ENCODE measurements at places on chromosomes 11 and 22.
A peak's percentile ranks its signal among the peaks of the same experiment; 100 is the strongest.

DNA sequence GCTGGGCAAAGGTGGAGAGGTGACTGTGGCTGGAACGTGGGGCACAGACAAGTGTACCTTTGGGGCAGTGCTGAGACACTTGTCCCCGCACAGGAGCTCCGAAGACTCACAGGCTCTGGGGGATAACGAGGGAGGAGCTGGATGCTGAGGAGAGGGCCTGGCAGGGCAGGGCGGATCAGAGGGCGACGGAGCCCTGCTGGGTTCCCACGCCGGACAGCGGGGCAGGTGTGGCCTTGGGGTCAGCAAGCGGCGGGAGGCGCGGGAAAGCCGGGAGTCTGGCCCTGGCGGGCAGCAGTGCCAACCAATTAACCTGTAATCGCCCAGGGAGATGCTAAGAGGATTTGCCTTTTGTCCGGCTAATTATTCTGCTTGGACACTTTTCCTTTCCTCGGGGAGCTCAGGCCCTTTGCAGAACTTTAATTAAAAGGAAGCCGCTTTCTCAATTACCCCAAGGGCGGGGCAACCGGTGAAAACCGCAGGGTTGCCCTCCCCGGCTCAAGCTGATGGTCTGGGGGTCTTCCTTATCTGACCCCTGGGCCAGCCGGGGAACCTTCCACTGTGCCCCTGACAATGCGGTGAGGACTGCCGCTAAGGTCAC, 71.5 kb downstream of the WNT7B start:
- DNase-seq, result no peak

DNA sequence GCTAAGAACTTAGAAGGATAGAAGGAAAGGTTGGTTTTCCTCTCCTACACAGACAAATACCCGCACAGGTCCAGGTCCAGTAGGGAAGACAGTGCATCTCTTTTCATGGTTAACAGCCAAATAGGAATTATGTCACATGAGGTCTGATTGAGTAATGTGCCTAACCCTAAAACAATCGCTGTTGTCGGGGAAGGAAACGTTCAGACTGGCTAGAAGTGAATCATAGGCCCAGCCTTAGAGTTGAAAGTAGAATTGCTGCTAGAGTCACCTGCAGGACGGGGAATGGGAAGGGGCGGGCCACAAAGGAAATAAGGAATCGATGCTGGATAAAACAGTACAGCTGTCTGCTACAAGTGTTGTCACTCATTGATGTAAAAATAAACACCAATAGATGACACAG, 12.4 kb upstream of the HTATIP2 start:
- DNase-seq, result no peak

- no peak for DNase-seq
Measured at GRCh38 chr11:7640816-7641215, 32.5 kb downstream of the CYB5R2 start.

DNA sequence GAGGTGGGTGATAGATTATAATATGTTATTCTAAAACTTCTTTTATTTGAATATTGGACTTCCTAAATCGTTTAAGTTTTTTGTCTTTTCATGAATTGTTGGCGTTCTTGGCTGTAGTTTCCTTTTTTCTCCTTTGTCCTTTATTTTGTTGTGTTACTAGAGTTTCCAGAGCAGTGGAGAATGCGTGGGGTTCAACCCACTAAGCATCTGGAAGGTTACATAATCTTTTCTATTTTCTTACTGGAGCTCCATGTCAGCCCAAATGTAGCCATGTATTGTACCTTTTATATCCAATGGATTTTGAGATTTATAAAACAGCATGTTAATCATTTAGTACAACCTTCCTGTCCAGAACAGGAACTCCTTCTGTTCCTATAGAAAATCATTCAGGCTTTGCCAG, 63.2 kb downstream of the PPP6R3 start:
- DNase-seq, result no peak

- no peak for DNase-seq
Measured at GRCh38 chr22:43500792-43501785, 89.3 kb downstream of the MPPED1 start.

DNA sequence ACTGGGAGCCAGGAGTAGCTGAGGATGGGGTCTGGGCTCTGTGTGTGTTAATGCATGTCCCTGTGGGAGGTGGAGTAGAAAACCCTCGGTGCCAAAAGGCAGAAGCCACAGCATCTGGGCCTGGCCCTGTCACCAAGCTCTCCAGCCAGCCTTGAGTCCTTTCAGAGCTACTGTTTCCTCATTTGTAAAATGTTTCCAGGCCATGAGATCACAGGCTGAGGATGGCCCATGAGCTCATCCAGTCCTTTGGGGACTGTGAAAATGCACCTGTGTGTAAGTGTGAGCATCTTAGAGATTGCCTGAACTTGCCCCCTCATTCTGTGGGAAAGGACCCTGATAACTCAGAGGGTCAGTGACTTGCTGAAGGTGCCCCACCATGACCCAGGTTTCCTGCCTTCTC, 9.1 kb downstream of the ANKK1 start:
- no peak for DNase-seq

DNA sequence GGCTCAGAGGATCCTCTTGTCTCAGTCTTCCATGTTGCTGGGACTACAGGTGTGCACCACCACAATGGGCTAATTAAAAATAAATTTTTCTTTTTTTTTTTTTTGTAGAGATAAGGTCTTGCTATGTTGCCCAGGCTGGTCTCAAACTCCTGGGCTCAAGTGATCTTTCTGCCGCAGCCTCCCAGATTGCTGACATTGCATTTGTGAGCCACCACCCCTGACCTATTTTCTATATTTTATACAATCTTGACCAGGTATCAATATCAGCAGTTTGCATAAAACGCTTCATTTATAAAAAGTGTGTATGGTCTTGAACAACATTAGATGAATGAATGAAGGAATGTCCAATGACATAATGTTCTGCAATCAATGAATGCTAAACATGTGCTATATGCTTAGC, 9.1 kb upstream of the STX3 start:
- no peak for DNase-seq

- DNase-seq, result no peak
Measured at GRCh38 chr11:134164490-134165370, 59.0 kb downstream of the NCAPD3 start.

DNA sequence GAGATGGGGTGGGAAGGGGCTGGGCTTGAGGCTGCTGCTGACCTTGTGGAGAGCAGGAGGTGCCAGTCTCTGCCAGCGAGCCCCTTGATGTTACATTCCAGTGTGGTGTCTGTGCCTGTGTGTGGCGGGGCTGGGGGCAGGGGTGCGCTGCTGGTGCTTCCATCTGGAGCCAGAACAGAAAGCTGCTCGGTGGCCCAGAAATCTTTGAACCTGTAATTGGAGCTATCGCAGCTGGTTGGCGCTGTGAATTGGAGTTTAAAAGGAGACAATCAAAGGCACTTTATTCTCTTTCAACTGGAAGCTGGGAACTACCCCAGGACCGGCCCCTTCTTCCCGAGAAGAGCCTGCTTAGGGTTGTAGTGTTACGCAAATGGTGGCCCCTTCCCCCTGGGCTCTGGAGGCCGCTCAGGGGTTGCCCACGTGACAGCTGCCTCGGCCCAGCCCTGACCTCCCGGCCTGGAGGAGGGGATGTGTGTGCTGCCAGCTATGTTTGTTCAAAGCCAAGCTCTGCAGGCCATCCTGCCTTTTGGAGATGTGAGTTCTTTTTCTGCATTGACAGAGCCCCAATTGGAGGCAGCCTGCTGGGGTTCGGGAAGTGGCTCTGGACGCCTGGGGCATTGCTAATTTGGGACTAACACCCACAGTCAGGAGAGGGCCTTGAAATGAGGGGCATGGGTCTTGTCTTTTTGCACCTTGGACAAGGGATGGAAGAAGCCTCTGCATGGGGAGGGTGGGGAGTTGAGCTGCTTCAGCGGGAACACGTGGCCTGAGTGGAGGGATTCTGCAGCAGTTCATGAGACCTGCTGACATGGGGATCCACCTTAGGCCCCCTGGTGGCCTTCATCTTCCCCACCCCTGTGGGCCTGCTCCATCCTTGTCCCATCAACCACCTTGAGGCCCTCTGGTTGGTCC, 14.0 kb upstream of the ARSA start:
- DNase-seq, result no peak

DNA sequence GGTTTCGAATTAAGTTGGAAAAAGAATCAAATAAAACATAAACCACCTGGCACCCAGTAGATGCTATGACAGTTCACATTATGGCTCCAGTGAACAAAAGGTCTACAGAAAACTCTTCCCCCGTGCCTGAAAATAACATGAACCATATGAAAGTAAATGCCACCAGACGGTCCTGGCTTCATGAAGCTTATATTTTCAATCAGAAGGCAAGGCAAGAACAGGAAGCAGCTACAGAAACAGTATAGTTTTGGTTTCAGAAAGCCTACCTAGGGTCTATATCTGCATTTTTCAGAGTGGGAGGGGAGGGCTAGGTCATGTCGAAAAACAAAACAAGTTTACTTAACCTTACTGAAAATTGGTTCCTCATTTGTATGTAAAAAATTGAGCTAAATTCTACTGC, 9.8 kb downstream of the RAB30 start:
- no peak for DNase-seq

DNA sequence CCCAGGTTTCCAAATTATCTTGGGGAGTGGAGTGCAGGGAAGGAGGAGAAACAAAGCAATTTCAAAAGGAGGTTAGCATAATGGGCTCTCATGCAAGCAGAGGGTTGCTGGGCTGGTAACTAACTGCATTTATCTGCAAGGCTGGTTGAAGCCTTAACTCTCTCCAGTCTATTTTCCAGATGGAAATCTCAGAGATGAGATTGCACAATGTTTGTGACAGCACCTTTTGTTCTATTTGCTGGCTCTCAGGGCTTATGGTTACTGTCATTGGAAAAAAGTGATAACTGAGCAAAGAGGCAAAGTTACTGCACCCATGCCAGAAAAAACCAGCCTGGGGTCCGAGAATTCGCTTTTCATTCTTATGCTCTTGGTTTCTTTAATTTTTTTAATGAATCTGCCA, 33.2 kb downstream of the ABCC8 start:
- DNase-seq, result no peak

- no peak for DNase-seq
Measured at GRCh38 chr11:57709802-57710367, 2.1 kb downstream of the MED19 start.

DNA sequence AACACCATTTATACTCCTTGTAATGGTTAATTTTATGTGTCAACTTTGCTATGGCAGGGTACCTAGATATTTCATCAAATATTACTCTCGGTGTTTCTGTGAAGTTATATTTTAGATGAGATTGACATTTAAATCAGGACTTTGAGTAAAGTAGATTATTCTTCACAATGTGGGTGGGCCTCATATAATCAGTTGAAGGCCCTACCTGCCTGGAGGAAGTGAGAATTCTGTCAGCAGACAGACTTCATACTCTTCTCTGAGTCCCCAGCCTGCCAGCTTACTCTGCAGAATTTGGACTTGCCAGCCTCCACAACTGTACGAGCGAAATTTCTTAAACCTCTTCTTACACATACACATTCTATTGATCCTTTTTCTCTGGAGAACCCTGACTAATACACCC, 49.3 kb upstream of the SYT9 start:
- no peak for DNase-seq

- DNase-seq, result no peak
Measured at GRCh38 chr11:33544593-33545373, 155.8 kb downstream of the C11orf91 start.

- DNase-seq, result no peak
Measured at GRCh38 chr11:18540207-18541009, 13.7 kb upstream of the TSG101 start.

GRCh38 chr22:35688913-35689675, 28.6 kb upstream of the APOL5 start:
- DNase-seq, result no peak

- no peak for DNase-seq
Measured at GRCh38 chr11:86388198-86388597, 13.5 kb downstream of the CCDC81 start.

DNA sequence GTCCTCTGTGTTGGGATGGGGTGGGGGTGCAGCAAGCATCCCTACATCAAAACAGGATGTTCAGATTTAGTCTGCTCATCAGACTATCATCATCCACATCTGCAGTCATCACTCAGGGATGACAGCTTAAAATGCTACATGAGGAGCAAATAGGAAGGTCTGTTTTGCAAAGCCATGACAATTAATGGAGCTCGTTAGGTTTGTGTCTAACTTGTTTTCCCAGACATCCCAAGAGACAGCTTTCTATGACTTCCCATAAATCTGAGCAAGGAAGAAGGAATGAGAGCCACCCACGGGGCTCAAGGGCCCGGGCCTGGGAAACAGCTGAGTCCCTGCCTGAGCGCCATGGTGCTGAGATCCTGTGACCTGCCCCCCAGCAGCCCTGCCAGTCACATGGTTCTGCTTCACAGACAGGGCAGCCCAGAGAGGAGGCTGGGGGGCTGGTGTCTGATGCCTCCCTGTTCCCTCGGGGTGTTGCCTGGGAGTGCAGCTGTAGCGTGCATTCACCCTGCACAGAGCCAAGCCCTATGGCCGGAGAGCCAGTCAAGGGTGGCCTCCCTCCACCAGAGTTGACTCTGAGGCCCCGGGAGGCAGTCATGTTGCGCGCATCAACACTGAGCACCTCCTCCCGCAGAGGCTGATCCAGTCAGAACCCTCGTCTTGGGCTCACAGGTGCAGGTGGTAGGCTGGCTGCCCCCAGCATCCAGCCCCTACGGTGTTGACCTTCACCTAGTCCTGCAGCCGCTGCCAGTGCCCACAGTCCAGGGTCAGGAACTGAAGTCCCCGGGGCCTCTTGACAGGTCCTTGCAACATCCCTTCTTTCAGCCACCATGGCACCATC, 12.1 kb downstream of the DERL3 start:
- no peak for DNase-seq

DNA sequence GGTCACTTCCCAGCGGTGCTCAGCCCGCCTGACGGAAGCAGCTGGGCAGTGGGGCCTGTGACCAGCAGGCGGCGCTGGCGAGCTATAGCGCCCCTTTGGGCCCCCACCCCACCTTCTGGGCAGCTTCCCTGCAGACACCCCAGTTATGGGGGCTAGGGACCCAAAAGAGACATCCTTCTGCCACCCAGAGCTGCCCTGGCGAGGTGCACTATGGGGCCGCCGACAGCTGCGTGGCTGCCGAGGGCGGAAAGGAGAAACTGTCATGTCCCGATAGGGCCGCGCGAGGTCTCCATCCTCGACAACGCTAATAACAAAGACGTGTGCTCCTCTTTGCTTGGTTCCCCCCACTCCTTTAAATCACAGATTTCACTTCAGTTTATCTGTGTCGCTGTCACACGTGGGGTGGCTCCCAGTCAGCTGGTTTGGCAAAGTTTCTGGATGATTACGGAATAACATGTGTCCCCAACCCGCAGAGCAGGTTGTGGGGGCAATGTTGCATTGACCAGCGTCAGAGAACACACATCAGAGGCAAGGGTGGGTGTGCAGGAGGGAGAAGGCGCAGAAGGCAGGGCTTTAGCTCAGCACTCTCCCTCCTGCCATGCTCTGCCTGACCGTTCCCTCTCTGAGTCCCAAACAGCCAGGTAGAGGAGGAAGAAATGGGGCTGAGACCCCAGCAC, 673 bp upstream of the MYO7A start:
- peak; percentile 26 for DNase-seq
